ENCODE measurements at places on chromosomes 11 and 22.
A peak's percentile ranks its signal among the peaks of the same experiment; 100 is the strongest.

GRCh38 chr11:66543263-66544107, 2.4 kb downstream of the ZDHHC24 start:
- peak; percentile 17 for DNase-seq

GRCh38 chr22:30424534-30425326, 838 bp upstream of the MTFP1 start:
- DNase-seq: no peak

- DNase-seq: no peak
These were observed 759 bp downstream of the ROBO4 start for GRCh38 chr11:124896821-124897391.

DNA sequence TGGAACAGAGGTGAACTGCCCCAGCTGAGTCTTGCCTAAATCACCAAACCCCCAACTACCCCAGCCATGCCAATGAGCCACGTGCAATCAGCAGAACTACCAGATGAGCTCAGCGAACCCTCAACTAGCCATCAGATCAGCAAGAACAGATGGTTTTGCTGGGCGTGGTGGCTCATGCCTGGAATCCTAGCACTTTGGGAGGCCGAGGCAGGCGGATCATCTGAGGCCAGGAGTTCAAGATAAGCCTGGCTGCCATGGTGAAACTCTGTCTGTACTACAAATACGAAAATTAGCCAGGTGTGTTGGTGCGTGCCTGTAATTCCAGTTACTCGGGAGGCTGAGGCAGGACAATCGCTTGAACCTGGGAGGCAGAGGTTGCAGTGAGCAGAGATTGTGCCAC, 374.3 kb downstream of the NXPE2 start:
- no peak for DNase-seq

DNA sequence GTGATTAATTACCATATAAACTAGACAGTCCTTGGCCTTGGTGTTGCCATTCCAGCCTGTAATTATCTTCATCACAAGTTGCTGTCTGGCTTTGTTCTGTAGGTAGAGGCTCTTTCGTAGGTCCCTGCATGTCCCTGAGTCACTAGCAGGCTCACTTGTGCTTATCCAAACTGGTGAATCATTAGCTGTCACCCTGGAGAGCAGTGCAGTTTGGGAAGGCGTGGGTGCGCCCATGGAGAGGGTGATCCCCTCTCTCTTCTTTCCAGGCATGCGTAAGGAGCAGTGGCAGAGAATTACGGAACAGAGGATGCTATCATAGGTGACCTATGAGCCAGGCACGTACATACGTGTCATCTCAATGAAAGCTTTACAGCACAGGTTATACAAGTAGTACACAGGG, 11.0 kb upstream of the EHF start:
- no peak for DNase-seq

DNA sequence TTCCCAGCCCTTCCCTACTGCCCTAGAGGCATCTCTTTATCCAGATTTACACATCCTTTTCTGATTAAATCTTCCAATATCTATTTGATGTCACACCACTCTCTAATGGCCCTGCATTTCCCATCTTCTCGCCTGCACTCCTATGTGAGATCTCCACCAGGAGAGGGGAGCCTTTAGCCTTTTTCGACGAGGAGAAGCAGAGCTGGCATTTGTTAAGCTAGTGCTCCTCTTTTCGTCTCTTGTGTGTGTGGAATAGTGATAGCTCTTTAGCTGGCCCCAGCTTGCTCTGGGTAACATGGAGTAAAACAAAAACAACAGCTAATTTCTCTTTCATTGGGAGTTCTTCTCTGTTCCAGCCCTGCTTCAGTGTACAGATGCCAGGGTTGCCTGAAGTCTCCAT, 536.5 kb downstream of the NTM start:
- no peak for DNase-seq

DNA sequence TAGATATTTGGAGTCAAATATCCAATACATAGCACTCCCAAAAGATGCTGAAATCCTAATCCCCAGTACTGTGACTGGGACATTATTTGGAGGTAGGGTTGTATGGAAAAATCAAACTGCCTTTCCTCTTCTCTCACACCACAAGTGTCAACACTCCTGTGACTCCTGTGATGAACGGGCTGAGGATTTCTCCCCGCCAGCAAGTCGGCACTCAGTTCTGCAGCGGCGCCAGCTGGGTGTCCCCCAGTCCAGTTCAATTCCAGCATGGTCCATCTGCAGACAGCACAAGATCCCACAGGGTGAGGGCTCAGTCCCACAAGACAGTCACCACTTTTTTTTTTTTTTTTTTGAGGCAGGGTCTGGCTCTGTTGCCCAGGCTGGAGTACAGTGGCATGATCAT, 4.3 kb upstream of the PARVB start:
- DNase-seq: no peak

DNA sequence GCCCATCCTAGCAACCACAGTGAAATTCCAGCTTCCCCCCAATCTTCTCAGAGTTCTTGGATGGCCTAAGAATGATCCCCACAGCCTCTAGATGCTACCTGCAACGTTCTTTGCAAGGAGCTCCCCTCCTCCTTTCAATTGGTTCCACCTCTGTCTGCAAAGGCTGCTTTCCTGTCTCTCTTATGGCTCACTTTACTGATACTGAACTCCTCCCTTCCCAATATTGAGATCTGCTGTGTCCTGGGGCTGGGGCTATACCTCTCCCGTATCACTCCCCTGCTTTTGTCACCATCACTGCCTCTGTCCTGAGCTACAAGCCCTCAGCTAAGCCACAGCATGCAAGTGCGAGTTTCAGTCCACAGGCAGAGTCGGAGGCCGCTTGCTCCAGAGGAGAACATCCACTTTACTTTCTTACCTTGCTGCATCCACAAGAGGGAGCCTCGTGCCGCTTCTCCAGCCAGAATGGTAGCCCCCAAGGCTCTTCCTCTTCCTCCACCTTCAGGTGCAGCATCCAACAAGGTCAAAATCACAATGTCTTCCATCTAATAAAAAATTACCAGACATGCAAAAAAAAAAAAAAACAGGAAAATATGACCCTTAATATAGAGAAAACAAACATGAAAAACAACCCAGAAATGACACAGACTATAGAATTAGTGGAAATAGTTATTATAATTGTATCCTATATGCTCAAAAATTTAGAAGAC, 48.6 kb upstream of the TMEM45B start:
- DNase-seq: no peak

- DNase-seq: no peak
These were observed 162.3 kb downstream of the C11orf87 start for GRCh38 chr11:109584001-109584972.

DNA sequence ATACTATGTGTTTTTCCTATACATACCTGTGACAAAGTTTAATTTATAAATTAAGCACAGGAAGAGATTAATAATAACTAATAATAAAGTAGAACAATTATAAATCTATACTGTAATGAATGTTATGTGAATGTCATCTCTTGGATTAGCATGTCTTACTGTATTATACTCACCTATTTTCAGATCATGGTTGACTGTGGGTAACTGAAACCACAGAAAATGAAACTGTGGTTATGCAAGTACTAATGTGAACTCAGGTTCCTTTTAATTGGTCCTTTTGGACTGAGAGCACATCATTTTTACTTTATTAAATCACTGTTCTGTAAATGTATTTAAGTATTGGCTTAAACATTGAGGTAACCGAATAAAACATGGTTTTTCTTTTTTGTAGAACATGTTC, 108.8 kb downstream of the PPP6R3 start:
- DNase-seq: no peak

- no peak for DNase-seq
These were observed 9.8 kb downstream of the KCNC1 start for GRCh38 chr11:17744151-17744940.

GRCh38 chr11:10692531-10693115, 932 bp downstream of the IRAG1 start:
- DNase-seq: no peak

GRCh38 chr11:93279851-93280347, 50.6 kb upstream of the DEUP1 start:
- DNase-seq: no peak

DNA sequence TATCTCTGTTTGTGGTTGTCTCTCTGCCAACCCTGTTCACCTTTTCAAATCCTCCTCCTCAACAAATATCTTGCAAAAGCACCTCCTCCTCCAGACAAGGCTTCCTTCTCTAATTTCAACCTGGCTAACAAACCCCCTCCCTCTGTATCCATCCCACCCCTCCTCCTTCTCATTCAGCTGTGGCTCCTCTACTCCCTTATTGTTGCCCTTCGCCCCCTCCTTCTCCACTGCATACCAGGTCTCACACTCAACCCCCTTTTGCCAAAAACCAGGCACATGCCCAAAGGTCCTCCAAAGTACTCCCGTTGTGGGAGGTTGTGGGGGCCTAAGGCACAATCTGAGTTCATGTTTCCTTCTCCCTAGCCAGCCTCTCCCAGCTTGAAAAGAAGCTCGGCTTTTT, 110.6 kb downstream of the JRKL start:
- DNase-seq: no peak

- DNase-seq: no peak
These were observed 1014.1 kb downstream of the LRRC4C start for GRCh38 chr11:40445391-40445790.

DNA sequence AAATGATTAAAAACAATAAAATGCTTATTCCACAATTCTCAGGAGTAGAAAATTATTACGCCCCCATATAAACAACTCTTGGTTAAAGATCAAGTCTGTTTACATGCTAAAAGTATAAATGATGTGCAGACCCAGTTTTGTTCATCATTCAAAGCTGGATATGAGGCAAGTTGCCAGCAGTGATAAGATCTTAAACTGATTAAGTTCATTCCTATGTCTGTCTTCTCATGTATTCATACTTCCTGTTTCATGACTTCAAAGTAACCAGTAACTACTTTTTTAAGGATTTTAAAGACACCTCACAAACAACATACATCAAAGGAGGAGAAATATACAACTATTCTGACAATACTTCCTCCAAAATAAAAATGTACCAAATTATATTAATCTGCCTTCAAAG, 55.0 kb upstream of the ARHGAP32 start:
- DNase-seq: no peak

- no peak for DNase-seq
These were observed 4.2 kb downstream of the OVOL1 start for GRCh38 chr11:65790902-65791650.

GRCh38 chr22:43011079-43011478, 3.9 kb downstream of the PACSIN2 start:
- no peak for DNase-seq

DNA sequence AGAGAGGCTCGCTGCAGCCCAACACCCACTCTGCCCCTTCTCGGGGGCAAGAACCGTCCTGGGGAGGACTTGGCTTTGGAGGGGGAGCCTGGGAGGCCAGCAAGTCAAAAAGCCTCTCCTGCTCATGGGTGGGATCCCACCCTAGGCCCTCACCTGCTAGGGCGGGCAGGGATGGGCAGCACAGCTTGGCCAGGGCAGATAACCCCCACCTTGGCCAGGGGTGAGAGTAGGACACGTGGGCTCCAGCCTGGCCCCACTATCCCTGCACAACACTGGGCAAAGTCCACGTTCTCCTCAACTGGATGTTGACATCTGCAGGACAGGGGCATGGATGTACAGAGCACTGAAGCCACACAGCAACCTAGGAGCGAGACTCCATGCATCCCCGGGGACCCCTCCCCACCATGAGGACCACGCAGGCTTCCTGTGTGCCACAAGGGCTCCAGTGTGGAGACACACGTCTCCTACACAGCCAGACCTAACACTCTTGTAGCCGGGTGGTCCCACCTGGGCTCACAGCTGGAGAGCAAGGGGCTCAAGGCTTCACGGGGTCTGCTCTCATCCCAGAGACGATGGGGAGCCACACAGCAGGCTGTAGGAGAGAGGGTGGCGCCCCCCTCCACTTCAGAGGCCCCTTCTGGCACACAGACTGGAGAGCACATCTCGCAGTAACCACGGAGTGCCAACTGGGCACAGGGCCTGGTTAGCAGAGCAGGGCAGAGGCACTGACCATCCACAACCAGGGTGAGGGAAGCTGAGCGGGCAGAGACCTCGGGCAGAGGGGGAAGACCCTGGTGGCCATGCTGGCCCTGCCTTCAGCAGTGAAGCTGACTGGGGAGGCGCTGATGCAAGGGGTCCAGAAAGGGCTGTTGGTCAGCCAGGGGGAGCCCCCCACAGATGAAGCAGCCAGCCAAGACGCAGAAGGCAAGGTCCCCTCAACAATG, 171.1 kb downstream of the CRYBB2 start:
- no peak for DNase-seq

DNA sequence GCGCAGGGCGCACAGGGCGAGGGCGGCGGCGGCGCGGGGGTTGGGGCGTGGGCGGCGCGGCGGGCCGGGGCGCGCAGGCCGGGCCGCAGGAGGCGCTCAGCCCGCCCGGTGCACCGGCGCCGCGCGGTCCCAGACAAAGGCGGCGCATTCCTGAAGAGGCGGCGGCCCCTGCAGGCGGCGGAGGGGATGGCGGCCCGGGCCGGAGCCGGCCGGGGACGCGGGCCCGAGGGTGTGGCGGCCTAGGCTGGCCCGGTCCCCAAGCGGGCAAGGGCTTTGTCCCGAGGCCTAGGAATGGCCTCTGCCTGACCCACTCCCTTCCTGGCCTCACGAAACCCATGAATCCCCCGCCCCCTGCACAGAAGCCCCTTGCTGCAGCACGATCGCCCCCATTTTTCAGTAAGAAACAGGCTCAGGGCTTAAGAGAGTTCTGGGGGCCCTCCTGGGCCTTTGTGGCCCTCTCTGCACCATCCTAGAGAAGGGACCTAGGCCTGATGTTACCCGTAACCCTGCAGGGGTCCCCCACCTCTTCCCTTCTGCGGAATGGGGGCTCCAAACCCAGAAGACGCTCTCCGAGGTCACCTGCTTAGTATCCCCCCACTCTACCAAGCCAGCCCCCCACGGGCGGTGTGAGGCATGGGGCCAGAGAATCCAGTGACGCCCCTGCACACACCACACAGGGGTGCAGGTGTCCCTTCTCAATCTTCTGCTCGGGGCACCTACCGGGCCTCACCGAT, at the start of gene RTN4R:
Gene RTN4R (minus strand): TSS at position 40 of the 734 bp plus-strand sequence. CDS start 226 bp downstream, outside the sequence.
- DNase-seq: no peak

GRCh38 chr22:41338614-41339212, 37.4 kb downstream of the ZC3H7B start:
- DNase-seq: no peak

DNA sequence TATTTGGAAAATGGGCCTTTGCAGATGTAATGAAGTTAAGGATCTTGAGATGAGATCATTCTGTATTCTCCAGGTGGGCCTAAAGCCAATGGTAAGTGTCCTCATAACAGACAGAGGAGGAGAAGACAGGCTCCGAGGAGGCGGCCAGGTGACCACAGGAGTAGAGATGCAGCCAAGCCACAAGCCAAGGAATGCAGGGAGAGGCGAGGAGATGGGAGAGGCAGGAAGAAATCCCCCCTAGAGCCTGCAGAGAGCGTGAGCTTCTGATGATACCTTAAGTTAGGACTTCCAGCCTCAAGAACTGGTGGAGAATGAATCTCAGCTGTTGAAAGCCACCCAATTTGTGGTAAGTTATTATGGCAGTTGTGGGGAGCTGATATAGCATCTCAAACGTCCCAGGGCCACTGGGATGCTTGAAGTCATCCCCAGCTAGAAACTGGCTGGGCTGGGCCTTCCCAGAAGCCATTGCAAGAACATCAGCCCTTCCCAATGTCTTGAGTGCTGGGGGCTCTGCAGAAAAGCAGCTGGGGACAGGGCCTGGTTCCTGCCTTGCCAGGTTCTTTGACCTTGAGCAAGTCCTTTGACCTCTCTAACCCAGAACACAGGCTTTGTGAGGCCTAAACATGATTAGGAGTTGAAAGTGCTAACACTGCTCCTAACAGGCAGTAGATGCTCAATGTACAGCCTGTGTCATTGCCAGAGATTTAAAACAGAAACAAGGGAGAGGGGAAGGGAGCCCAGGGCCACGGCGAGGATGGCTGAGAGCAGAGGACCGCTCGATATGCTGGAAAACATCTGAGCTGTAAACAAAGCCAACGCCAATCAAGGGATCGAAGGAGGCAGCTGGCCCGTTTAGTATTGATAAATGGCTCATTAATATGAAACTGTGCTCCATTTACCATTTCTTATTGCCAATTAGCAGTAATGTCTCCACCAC, 632.3 kb downstream of the TBC1D22A start:
- no peak for DNase-seq
